Fibroblast of the conjunctiva (primary cell): ENCODE measurements at places on chromosomes 2 and 18.

GRCh38 chr2:8573234-8573941 lies 108.5 kb upstream of the ID2 start:
- no peak for DNase-seq

DNA sequence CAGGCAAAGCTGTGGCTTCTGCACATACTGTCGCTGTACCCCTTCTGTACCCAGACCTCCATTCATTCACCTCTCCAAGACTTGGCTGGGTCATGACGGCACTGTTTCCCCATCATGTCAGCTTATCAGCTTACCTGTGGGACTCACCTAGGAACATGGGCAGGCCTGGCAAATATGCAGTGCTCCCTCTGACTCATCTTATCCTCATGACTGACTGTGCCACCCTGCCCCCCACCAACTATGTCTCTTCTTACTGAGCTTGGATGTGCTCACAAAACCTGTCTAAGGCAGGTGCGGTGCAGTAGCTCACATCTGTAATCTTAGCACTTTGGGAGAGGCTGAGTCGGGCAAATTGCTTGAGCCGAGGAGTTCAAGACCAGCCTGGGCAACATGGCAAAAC lies 152.4 kb downstream of the MGAT5 start:
- DNase-seq, result no peak

GRCh38 chr2:160375037-160375436 lies 118.6 kb downstream of the RBMS1 start:
- DNase-seq, result no peak

DNA sequence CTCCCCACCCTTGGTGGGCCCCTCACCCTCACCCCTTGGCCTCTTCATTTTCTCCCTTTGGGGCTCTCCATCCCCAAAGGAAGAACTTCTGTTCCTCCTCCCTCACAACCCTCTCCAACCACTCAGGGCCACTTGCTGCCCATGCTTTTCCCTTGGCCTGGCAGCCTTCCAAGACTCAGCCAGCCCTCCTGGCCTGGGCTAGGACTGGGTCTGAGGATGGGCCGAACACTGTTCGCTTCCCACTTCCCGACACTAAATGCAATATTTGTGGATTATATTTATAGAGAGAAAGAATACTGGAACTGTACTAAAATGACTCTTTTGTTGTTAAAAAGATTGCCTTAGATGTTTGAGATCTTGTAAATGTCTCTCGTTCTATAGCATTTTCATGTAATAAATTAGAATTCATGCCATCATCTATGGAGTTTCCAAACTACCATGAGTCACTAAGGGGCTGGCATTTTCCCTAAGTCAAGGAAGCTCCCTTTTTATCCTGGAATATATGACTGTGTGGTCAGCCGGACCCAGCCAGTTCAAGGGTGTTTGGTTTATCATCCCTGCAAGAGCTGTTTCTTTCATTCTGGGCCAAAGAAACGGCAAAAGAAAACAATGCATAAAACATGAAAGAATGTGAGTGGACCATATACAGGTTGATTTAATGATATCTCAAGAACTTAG lies 3.8 kb downstream of the CXCR2 start:
- no peak for DNase-seq

- no peak for DNase-seq
These were observed 434.4 kb upstream of the ETAA1 start for GRCh38 chr2:66962716-66963115.

DNA sequence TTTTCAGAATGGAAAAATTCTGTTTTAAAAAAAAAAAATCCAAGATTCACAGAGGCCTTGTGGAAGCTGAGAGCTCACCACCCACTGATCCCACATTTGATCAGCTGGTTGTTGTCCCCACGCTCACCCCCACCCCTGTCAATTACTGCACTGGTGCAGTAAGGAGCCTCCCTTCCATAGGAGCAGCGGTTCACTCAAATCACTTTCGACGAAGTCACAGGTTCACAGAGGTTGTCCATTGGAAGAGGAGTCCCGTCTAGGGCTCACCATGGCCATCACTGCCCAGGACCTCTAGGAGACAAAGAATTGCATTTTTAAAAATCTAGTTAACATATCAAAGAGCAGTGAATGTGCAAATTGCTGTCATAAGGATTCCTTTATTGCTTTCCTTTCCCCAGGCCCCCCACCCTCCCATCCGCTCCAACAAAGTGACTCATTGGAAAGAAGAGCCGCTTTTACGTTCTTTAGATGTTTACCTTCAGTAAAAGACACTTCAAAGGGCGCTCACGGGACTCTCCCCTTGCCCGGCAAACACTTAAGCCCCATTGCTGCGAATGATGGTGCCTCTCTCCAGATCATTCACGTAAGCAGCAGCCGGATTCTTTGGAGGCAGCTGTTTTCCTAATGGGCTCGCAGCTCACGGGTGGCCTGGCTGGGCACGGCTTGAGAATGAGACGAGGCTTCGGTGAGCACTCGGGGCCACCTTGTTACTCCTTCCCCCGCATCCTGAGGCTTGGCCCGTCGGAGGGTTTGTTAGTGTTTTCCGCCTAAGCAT lies 165.5 kb upstream of the SALL3 start:
- DNase-seq, result no peak

DNA sequence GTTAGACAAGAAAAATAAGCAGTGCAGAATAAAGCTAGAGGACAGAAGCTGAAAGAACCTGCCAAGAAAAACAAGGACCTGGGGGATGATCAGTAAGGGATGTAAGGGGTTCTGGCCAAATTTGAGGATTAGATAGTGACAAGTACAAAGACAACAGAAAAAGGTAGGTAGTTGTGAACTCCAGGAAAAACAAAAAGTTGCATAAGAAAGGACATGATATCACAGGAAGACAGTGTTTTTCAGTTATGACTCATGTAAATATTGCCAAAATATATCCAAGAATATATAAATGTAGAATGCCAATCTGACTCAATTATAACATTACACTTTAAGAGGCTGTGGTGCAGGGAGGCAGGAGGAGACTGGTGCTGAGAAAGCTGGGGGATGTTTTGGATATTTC lies 209.8 kb upstream of the SH3BP4 start:
- DNase-seq, result no peak

DNA sequence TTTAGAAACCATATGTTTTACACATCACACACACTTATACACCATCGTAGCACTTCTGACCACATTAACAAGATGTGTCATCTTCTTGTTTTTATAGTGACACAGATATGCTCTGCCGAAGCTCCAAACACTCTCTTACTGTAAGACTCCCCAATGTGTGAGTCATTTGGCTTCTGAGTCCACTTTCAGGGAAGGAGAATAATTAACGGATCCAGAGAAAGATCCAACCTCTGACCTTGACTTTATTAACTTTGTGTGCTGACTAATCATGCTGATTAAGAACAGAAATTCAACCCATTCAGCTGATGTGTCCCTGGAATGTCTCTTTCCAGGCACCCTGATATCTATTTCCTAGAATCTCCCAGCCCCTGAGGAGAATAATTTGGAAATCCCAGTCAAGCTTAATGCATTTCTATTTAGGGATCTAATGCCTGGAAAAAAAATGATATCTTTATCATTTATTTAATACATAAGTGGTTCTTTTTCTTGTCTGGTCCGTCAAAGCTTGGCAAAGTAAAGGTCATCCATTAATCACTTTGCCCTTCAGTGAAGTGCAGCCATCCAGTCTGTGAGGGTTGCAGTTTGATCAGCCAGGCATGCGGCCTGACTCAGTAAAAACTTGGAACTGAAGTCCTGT lies 615.8 kb upstream of the SYT4 start:
- peak; percentile 83 for DNase-seq

- DNase-seq, result no peak
These were observed 37.0 kb downstream of the RAPGEF4 start for GRCh38 chr2:172772633-172773032.

DNA sequence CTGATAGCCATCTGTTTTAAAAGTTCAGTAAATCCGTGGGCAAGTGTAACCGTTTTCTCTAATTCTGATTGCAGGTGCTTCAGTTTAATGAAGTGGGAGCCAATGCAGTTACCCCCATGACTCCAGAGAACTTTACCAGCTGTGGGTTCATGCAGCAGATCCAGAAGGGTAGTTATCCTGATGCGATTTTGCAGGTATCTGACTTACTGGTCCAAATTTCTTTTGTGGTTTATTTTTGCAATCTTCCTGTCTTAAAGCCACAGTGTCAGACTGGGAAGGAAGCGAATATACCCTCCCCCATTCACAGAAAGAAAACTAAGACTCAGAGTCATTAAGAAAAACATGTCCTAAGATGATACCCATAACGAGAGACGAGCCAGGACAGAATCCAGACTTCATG lies 7.7 kb downstream of the SERPINB2 start:
- no peak for DNase-seq

GRCh38 chr18:1227025-1227424 lies 322.4 kb downstream of the ADCYAP1 start:
- no peak for DNase-seq

GRCh38 chr18:50356036-50356945 lies 18.6 kb upstream of the SKA1 start:
- DNase-seq, result no peak

- DNase-seq, result no peak
These were observed 445 bp downstream of the PRPF40A start for GRCh38 chr2:152716805-152717227.

- peak; percentile 6 for DNase-seq
These were observed 45.2 kb upstream of the NYAP2 start for GRCh38 chr2:225354281-225354774.

DNA sequence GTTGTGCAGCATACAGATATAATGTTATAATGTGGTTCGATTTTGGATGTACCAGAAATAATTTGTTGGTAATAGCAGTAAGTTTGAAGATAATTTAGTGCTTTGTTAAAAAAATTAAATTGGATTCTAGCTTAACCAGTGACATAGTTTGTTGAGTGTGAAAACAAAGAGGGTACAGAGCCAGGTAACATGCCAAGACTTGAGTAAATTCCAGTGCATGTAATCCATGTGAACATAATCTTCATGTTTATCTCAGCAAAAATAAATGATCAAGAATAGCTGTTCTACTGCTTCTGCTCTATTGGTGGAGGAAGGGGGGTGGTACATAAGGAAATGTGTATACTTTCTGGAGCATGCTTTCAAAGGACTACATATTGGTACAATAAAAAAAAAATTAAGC lies 165.8 kb downstream of the DNAH7 start:
- DNase-seq, result no peak

DNA sequence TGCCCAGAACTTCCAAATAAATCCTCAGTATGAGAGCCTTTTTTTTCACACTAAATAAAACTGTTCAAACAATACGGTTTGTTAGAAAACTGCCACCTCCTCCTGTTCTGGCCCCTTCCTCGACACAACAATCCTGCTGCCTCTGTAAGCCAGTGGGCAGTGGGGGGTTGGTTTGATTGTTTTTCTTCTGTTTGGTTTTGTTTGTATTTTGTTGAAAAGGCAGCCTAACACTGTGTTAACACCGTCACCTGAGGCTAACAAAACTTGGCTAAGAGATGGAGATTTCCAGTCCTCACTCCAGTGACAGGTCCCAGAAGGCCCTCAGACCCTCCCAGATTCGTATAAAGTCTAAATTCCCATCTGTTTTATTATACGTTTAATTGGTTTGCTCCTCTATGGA lies 402.1 kb downstream of the ZNF521 start:
- DNase-seq, result no peak

- DNase-seq, result no peak
These were observed 20.4 kb upstream of the ERCC3 start for GRCh38 chr2:127314193-127314988.

GRCh38 chr18:48818329-48819254 lies 132.2 kb downstream of the SMAD7 start:
- DNase-seq, result no peak

- no peak for DNase-seq
These were observed 110.7 kb downstream of the INO80D start for GRCh38 chr2:205975082-205975949.

GRCh38 chr2:143231254-143231645 lies 102.0 kb downstream of the ARHGAP15 start:
- no peak for DNase-seq

- DNase-seq, result no peak
These were observed 66.8 kb upstream of the WDR75 start for GRCh38 chr2:189374481-189374880.

DNA sequence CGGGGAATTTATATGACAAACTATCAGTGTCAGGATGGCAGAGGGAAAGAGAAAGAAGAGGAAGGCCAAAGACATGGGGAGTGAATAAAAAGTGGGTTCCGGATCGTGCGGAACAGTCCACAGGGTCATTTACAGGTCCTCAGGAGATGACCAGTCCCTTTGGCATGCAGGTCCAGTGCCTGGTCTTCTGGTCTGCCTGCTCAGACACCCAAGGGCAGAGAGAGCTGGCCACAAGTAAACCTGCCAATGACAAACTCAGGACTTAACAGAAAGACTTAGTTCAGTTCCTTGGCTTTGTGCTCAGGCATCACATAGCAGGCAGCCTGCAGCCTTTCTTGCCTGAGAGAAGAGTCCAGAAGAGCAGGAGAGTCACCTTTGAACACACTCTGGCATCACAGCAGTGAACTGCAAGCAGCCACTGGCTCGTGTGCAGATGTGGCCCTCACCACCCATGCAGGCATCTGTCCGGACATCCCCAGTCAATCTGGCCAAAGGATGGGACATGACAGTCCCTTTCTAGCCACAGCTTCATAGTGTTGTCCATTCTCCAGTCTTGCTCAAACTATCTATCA lies 14.0 kb downstream of the TMEM127 start:
- peak; percentile 82 for DNase-seq

DNA sequence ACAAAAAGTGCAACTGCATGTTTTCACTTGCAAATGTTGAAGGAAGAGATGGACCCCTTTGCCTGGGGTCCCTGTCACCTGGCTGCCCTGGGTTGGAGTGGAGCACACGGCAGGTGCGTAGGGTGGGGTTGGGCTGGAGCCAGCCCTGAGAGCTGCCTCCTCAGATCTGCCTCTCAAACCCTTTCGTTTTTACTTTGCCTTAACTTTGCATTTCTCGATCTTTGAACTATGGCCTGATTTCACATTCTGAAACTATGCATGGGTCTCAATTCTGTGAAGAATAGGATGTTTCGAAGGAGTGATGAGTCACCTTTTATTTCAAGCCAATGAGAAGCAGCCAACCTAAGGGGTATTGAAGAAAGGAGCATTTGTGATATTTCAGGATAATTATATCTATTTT lies 132.8 kb downstream of the ACOXL start:
- no peak for DNase-seq

DNA sequence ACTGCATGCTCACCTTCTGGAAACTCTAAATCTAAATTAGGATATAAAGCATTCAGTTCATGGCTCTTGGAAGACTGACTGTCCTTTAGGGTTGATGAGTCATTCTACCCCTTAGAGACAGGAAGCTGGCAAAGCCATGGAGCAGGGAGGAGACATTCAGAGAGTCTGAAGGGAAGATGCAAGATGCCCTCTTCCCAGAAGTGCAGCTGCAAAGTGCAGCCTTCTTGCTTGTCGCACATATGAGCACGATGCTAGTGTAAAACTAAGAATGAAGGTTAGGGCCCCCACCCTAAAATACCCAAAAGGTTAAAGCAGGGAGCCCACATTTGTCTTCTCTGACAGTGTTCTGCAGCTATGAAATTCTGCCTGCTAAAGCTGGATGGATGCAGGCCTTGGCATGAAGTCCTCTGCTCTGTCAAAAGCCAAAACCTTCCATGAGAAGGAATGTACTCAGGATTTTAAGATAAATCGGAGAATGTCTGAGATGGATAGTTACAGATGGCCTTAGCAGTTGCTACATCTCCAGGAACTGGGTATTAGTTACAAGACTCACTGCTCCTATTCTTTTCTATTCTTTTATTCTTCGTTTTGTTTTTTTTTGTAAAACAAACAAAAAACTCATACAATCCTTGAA lies 89.7 kb downstream of the POLE4 start:
- peak; percentile 14 for DNase-seq
